GM10248 (cell line): ENCODE measurements at places on chromosomes 2 and 18.

DNA sequence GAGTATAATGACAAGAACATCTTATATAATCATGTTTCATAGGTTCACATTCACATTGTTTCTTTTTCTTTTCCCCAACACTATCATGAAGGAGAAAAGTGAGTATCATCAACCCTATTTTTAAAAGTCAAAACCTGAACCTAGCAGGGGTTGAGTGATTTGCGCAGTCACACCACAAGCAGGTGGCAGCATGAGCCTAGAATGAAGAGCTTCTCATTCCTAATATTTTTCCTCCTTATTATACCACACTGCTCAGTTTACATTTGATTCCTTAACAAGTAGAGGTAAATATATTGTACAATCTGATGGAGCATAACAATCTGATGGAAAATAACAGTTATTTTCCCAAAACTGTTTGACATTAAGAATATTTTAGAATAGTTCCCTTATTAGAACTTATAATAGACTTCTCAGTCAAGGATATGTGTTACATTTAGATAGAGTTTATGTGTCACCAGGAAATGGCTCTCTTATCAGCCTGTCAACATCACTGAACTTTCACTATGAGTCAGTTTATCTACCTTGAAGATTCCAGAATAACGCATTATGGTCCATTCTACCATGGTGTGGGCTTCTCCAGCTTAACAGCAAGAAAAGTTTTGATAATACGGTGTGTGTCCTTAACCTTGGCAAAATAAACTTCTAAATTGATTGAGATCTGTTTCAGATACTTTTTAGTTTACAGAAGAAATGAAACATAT is 119.5 kb downstream of the NEB start:
- no peak for DNase-seq

GRCh38 chr2:199778655-199779054 is 72.3 kb downstream of the FTCDNL1 start:
- DNase-seq, result no peak

GRCh38 chr2:15539999-15540398 is 21.1 kb downstream of the NBAS start:
- DNase-seq, result peak; percentile 37

DNA sequence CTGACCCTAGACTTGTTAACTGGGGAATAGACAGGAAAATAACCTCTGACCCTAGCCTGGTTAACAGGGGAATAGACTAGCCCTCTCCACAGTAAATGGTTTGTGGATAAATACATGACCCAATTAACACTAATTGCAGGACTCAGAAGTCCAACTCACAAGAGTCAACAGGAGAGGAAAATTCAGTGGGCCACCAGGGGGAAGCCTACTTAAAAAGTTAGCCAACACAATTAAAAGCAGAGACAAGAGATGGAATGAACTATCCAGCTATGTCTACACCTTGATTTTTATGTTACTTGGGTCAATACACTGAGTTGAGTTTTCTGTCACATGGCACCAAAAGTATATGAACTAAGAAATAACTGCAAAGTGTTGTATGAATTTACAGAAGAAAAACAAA is 158.8 kb upstream of the SLC39A10 start:
- DNase-seq, result peak; percentile 26

DNA sequence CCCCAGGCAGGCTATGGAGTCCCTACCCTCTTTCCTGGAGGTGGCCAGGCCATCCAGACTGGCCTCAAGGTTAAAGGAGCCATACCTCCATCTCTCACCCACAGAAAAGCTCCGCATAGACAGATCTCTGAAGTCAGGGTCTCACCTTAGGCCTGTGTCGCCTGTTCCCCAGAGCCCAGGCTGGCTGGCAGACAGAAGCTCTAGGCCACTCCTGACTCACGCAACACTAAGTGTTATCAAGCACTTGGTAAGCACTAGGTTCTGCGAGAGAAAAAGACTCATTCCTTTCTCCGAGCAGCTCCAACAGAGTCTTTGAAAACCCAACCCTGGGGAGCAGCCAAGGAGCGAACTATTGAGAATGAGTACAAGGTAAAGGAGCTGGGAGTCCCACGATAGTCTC is 6.1 kb downstream of the SMAD7 start:
- no peak for DNase-seq

- DNase-seq, result no peak
These were observed 52.9 kb downstream of the DCDC2C start for GRCh38 chr2:3756306-3756705.

- no peak for DNase-seq
These were observed 684.0 kb upstream of the ZEB2 start for GRCh38 chr2:145203891-145204290.

GRCh38 chr2:44333994-44334393 is 27.3 kb downstream of the PREPL start:
- no peak for DNase-seq

DNA sequence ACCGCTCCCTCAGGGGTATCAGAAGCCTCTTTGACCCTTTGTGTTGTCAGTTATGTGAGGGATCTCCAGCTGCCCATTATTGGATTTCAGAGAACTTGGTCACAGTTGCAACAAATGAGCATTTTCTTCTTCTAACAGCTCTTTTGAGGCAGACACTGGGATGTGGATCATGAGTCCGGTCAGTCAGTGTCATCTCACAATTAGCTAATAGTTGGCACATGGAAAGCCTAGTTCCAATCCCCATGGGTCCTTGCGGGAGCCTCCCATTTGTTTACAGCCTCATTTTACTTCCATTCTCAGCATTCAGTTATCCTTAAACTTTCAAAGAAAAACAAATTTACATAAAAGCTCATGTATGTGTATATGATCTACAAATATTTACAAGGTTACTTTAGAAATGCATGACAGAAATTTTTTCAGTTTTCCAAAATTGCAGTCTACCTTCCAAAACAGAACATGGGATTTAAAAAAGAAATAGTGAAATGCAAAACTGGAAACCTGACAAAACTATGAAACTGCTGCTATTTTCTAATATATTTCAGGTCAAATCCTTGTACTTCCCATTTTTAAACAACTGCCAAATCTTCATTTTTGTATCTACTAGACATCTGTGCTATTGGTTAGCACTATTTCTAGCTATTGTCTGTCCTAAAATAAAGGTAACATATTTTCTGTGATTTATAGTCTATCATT is 547.1 kb upstream of the ZEB2 start:
- no peak for DNase-seq

DNA sequence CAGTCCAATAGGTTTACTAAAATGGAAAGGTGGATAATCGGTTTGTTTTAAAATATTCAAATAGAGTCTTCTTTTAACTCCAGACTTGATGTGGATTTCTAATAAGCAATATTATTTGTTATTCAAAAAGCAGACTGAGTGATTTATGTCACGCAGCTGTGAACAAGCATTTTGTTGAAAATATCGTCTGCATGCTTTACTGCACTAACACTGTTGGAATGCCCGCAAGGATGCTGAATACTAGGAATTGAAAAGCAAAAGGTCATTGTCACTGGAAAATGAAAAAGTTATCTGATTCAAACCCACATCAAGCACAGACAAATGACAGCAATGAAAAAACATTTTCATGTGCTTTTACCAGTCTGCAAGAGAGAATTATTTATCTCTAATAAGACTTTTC is 31.1 kb downstream of the CHN1 start:
- no peak for DNase-seq

DNA sequence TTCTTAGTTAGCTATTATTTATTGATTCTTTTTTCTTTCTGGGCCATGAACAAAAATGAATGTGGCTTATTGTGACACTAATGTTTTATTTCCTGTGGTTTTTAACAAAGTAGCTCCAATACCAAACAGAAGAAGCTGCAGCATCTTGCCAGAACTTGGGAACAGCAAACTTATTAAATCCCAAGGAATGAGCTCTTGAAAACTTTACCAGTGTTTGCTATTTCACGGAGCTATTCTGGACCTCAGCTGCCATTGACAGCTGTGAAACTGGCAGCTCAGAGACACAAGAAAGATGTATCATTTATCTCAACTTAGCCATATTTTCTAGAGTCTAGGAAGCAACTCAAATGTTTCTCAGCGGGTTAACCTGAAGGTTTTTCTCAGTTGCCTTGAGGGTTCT is 91.0 kb upstream of the NEUROD1 start:
- no peak for DNase-seq
